ENCODE measurements at places on chromosomes 5 and 9. TPM values are rescaled to one million over a fixed set of nuclear protein-coding genes. Genes with fewer than 3 reads are reported as not detected.

Gene DEPDC1B
- total RNA-seq: 18.3 TPM

Gene IL31RA
- 1.3 TPM for total RNA-seq

Gene PTCD2
- 10.2 TPM for total RNA-seq

Gene TNFSF15
- 0.21 TPM for total RNA-seq

Gene TXNDC8
- total RNA-seq: not detected

Gene FRMPD1
- 0.03 TPM for total RNA-seq

Gene SHISAL2B
- not detected for total RNA-seq

Gene CMYA5
- 0.19 TPM for total RNA-seq

Gene CLIC3
- 4.5 TPM for total RNA-seq

Gene GHR
- not detected for total RNA-seq

Gene AMBP
- total RNA-seq: 7.7 TPM

Gene SHLD3
- 2.0 TPM for total RNA-seq

Gene FOXB2
- not detected for total RNA-seq

Gene TAF11L10
- total RNA-seq: not detected

Gene LRRC14B
- not detected for total RNA-seq

Gene ACTBL2
- total RNA-seq: 0.03 TPM

Gene ACER2
- total RNA-seq: 3.2 TPM

Gene PCDHGA3
- not detected for total RNA-seq

Gene PCDHB16
- total RNA-seq: 0.06 TPM

Gene ZNF79
- 6.3 TPM for total RNA-seq

Gene OLFML2A
- total RNA-seq: 17.8 TPM

Gene CD74
- total RNA-seq: 0.09 TPM

Gene NR5A1
- not detected for total RNA-seq

Gene AGXT2
- not detected for total RNA-seq

Gene PCDHB10
- 0.02 TPM for total RNA-seq

Gene TAF7
- 72.0 TPM for total RNA-seq

Gene LMX1B
- total RNA-seq: 2.0 TPM

Gene WNT8A
- total RNA-seq: not detected

Gene CDH9
- total RNA-seq: not detected

Gene TRIM36
- 1.5 TPM for total RNA-seq

Gene SLC25A48
- total RNA-seq: 0.20 TPM

Gene GRM6
- not detected for total RNA-seq

Gene SPOCK1
- total RNA-seq: 14.2 TPM

Gene ZNF462
- total RNA-seq: 4.3 TPM

Gene TNC
- total RNA-seq: 0.68 TPM

Gene MSMP
- total RNA-seq: 0.48 TPM

All from A549 treated with CORT108297 at 1 μM for 4 hours (cell line).